NCI-H510A treated with DMSO at 0.1 percent for 48 hours (cell line): ENCODE measurements at places on chromosomes 2 and 18.
A peak's percentile ranks its signal among the peaks of the same experiment; 100 is the strongest.

GRCh38 chr2:225366731-225367130 is 32.8 kb upstream of the NYAP2 start:
- DNase-seq: no peak

DNA sequence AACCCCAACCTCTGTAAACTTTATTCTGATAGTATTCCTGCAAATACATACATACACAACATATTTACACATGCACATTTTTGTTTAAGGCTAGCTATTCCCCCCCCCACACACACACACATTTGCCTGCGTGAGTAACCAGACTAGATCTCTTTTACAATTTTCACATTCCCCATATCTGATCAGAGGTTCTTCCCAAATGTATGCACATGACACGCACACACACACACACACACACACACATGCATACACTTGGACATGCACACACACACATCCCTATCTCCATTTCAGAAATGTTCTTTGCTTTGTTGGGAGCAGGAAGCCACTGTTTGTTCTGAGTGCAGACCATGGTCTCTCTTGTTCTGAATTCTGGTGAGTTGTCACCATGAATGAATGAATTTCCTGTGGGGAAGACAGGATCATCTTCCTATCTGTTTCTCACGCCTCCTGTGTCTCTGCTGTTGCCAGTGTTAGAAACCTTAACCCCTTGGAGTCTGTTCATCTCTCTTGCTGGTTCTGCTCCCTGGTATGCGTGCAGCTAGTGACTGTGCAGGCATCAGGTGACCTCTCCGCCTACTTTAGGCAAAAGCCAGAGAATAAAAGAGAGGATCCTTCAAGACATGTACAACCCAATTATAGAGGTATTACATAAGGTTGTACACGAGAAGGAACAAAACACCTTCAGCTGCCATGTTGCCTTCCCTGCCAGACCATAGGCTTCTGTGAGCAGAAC is 251.0 kb upstream of the RAB12 start:
- DNase-seq: peak; percentile 38

- no peak for DNase-seq
Measured at GRCh38 chr18:39209173-39209572, 1643.6 kb upstream of the CELF4 start.

GRCh38 chr2:135072125-135072997 is 20.3 kb downstream of the RAB3GAP1 start:
- peak; percentile 10 for DNase-seq

DNA sequence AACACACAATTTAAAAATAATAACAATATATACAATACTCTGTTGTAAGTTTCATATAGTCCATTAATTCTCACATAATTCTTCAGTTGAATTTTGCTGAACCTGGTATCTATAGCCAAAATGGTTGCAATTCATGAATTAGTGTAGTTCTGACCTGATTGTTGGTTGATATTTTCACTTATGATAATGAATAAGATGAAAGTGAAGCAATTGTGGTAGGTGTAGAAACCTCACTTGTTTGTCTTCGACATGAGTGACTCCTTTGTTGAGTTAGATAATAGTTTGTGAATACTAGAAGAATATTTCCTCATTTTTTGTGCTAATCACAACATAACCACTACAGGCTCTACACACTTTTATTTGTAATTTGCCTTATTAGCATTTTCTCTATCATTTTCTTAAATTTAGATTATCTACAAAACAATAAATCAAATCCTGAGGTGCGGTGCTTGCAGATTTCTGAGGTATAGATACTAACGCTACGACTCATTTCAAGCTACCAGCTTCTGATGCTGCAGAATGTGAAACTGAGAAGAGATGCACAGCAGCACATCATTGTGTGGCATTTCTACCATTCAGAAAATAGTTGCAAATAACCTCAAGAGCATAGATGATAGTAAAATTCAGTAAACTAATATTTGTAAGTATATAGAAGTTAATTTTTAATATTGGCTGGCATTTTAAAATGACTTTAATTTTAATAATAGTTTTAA is 117.9 kb downstream of the KCNH7 start:
- no peak for DNase-seq

DNA sequence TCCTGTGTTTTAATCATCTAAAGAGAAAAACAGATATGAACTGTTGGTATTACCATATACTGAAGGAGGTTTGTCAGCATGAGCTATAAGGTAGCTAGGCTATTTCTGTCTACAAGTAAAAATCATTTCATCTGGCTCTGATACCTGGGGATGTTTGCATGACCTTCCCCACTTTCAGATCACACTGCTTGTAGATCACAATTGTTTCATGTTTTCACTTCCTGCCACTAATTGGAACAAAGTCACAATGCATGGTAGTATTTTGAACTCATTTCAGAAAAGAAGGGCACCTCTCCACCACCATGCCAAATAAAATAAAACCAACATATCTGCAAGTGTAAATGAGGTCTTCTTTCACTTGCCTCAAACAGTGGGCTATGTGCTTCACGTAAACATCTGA is 37.8 kb downstream of the NYAP2 start:
- no peak for DNase-seq

DNA sequence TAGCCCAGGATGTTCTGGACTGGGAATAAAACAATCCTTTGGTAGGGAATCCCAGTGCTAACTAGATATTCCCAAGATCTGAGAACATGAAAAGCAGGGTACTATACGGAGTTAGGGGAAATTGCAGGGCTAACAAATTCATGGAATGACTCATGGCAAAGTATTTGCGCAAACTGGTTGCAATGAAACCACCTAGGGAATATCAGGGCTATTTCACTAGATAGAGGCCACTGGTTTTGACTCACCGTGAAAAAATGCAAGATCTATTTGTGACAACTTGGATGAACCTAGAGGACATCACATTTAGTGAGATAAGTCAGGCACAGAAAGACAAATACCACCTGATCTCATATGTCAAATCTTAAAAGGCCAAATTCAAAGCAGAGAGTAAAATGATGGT is 233.3 kb downstream of the MBD2 start:
- no peak for DNase-seq

GRCh38 chr2:31239593-31240177 is 5.7 kb downstream of the EHD3 start:
- no peak for DNase-seq

GRCh38 chr2:198173864-198174263 is 369.5 kb downstream of the PLCL1 start:
- DNase-seq: no peak

GRCh38 chr18:65767406-65767805 is 16.6 kb downstream of the CDH7 start:
- no peak for DNase-seq

- DNase-seq: no peak
Measured at GRCh38 chr2:188130317-188130716, 161.4 kb upstream of the GULP1 start.

DNA sequence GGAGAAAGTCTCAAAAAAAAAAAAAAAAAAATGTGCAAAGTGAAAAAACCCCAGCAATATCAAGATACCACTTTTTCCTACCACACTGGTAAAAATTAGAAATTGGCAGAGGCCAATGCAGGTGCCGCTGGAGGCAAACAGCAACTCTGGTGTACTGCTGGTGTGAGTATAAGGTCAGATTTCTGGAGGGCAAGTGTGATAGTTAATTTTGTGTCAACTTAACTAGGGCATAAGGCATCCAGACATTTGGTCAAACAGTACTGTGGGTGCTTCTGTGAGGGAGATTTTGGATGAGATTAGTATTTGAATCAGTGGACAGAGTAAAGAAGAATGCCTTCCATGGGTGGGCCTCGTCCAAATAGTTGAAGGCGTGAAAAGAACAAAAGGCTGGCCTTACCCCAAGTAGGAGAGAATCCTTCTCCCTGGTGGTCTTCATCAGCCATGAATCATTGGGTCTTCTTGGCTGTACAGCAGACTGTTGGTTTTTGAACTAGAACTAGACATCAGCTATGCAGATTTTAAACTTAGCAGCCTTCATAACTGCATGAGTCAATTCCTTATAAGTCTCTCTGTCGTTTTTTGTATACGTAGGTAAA is 52.8 kb upstream of the FHL2 start:
- no peak for DNase-seq

DNA sequence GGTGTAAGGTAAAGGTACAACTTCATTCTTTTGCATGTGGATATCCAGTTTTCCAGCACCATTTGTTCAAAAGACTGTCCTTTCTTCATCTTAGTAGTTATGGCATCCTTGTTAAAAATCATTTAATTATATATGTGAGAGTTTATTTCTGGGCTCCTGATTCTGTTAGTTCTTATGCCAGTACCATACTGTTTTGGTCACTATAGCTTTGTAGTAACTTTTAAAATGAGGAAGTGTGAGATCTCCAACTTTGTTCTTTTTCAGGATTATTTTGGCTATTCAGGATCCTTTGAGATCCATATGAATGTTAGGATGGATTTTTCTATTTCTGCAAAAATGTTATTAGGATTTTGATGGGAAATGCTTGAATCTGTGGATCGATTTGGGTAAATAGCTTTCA is 16.8 kb downstream of the ACTR3 start:
- DNase-seq: no peak

- DNase-seq: no peak
Measured at GRCh38 chr2:163595028-163595427, 140.8 kb downstream of the FIGN start.

DNA sequence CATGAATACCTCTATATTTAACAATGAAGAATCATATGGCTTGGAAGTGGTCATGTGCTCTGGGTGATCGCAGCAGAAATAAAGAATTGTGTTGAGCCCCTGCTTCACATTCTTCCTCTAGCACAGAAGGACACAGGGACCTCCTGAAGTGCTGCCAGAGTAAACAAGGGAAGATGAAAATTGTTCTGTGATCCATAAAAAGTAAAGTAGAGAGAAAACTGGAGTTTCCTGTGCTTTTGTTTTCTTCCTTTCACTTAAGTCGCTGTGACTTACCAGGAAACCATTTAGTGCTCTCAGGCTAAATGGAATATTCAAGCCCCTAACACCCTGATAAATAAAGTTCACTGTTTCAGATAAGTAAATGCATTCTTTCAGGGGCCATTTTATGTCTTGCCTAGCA is 1173.6 kb upstream of the CHAC2 start:
- DNase-seq: no peak

DNA sequence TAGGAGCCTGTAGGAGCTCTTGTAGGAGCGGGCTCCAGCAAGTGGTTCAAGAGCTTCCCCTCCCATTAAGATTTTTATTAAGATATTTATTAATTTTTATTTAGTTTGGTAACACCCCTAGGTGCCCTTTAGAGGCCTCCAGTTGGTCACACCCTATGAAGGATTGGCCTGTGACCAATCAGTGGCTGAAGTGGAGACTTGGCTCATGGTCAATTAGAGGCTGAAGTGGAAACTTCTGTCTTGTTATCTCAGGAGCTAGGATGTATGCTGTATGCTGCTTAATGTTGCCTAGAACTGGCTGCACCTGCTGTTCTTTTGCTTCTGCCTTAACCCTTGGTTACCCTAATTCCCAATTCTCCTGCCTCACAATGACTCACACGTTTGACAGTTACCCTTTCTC is 48.7 kb downstream of the DHRS9 start:
- DNase-seq: peak; percentile 19

- no peak for DNase-seq
Measured at GRCh38 chr2:170362313-170362870, 184.4 kb downstream of the MYO3B start.

DNA sequence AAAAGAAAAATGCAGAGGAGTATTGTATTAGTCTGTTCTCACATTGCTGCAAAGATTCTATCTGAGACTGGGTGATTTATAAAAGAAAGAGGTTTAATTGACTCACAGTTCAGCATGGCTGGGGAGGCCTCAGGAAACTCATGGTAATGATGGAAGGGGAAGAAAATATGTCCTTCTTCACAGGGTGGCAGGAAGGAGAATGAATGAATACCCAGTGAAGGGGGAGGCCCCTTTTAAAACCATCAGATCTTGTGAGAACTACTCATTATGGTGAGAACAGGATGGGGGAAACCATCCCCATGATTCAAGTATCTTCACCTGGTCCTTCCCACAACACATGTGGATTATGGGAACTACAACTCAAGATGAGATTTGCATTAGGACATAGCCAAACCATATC is 9.1 kb upstream of the PLCL1 start:
- DNase-seq: no peak

- no peak for DNase-seq
Measured at GRCh38 chr18:22436136-22436535, 18.4 kb upstream of the CTAGE1 start.

GRCh38 chr2:175010848-175011254 is 5.7 kb upstream of the CHN1 start:
- DNase-seq: peak; percentile 100
